Anterior cingulate cortex (tissue), 58 donors: ENCODE measurements at places on chromosomes 2 and 18.

GRCh38 chr2:127193164-127193966 lies 26.7 kb downstream of the CYP27C1 start:
- no peak for DNase-seq

DNA sequence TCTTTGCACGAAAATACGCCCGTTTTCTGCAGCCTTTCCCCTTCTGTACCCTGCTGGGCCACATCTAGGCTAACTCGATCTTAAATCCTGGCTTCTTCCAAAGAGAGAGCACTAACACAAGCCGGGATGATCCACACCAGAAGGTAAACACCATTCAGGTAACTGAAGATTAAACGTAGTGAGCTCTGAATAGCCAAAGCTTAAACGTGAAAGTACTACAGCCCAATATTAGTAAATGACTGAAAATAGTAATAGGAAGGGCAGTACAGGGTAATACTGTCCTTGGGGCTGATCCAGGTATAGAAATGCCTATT lies 422 bp upstream of the MRPL53 start:
- DNase-seq, result no peak

DNA sequence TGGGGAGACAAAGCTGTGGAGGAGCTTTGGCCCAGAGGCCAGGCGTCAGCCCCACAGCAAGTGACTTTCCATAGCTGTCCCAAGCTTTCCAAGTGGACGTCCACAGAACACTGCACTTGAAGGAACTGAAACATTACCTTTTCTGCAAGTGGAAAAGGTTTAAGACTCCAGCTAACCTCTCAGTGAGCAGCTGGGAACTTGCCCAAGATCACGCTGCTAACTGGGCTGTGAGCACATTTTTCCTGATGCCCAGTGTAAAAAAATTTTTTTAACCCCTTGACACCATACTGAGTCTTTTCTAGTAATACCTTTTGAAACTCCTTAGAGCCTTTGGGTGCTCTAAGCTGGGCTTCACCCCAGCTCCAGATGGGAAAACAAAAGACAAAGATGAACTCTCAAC lies 256.7 kb downstream of the HAUS1 start:
- no peak for DNase-seq

DNA sequence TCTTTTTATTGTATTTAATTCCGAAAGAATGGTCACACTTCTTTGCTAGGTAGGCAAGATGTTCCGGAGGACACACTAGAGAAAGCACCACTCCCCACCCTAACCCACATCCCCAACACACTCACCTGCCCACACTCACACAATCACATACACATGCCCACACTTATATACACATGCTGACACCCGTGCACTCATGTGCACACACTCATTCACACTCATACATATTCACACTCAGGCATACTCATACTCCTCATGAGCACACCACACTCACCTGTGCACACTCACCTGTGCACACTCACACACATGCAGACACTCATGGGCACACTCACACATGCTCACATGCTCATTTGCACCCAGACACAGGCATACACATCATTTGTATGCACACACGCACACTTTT lies 21.4 kb downstream of the DIPK1C start:
- no peak for DNase-seq

- no peak for DNase-seq
These were observed 51.9 kb downstream of the ESCO1 start for GRCh38 chr18:21548647-21549046.

DNA sequence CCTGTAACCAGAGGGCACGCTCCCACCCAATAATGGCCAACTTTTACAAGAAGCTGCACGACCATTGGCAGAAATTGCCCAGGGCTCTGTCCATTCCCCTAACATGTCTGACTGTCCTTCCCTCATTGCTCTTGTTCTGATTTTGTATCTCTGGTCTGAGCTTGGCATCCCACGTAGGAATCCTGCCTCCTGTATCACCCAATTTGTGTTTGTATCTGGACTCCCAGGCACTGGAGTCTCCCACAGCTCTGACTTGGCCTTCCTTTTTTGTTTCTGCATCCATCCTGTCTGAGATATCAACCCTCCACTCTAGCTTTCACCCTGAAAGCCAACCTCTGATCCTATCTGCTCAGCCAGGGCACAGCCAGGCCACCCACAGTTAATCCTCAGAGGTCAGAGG lies 259.8 kb downstream of the FBXO15 start:
- DNase-seq, result no peak

GRCh38 chr2:217438821-217439220 lies 564.0 kb downstream of the TNS1 start:
- no peak for DNase-seq

DNA sequence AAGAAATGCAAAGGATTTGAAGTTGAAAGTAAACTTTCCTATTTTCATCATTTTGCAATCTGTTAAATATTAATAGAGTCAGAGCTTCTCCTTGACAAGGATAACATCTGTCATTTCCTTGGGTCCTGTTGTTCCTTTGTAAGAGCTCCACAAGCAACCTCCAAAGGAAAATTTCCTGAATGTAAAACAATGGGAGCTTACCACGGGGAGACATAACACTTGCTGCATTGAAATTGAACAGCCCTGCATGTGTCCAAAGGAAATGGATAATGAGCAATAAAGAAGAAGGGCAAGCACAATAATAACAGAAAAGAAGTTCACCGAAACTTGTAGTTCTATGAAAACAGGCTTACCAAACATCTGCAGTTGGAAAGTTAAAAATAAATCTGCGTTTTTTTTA lies 42.0 kb upstream of the SCG2 start:
- no peak for DNase-seq

DNA sequence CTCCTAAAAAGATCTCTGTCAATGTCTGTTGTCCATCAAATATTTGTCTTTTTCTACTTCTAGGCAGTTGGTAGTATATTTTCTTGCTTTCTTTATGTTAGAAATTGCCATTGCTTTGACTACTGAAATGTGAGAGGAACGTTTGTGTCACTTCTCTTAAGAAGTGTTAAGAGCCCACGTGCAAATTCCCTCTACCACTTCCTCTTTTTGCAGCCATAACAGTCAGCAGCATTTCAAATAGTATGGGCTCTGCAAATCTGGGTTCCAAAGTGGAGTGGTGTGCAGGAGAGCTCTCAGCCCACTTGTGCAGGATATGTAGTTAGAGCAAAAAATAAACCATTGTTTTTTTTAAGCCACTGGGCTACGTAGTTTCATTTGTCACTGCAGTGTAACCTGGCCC lies 314.0 kb downstream of the MEIS1 start:
- no peak for DNase-seq

DNA sequence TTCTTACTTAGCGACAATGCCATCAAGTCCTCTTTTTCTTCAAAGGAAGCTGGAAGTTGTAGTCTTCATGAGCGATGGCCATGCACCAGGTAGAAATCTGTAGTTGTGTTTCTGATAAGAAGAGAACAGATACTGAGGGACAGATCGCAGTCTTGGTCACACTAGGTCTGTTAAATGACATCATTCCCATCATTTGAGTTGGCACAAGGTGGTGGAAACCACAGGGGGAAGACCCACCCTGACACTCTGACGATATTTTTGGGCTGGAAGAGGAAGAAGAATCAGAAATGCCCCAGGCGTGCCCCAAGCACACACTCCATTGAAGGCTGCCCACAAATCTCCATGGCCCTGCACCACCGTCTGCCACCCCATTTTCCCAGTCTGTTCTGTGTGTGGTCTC lies 89.0 kb upstream of the BOD1L2 start:
- no peak for DNase-seq

GRCh38 chr2:181300600-181301291 lies 156.4 kb upstream of the ITGA4 start:
- DNase-seq, result no peak

DNA sequence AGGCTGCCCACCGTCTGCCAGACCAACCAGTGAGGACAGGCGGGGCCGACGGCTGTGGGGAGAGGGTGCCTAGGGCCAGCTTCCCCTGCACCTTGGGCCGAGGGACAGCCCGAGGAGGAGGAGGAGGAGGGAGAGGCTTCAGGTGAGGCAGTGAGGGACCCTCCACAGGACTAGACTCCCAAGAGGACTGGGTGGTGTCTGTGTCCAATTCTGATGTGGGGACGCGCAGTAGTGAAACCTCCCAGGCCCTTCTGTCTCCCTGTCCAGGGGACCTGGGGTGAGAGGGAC lies 19.8 kb upstream of the ASB1 start:
- DNase-seq, result no peak

GRCh38 chr2:217491271-217491670 lies 511.5 kb downstream of the TNS1 start:
- no peak for DNase-seq

GRCh38 chr2:85731606-85732005 lies 22.2 kb upstream of the ATOH8 start:
- no peak for DNase-seq

GRCh38 chr18:2654928-2655177 lies 673 bp upstream of the SMCHD1 start:
- no peak for DNase-seq

- DNase-seq, result no peak
These were observed 32.3 kb upstream of the VWC2L start for GRCh38 chr2:214378455-214379103.

DNA sequence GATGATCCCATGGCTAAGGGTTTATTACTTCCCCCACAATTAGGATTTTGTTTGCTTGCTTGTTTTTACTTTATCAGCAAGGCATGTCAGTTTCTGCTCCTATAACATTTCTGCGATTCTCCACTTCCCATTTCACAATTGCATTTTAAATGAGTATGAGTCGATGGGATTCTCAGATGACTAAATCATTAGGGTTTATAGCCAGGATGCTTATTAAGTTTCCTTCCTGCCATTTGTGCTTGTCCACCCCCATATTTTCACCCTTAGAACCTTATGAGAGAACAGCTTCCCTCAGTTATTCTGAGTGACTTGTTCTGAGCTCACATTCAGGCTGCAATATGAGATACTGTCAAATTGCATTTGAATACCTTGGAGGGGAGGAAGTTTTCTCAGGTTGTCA lies 37.9 kb upstream of the C1GALT1C1L start:
- no peak for DNase-seq

- no peak for DNase-seq
These were observed 98.6 kb downstream of the NOL10 start for GRCh38 chr2:10591207-10591606.

DNA sequence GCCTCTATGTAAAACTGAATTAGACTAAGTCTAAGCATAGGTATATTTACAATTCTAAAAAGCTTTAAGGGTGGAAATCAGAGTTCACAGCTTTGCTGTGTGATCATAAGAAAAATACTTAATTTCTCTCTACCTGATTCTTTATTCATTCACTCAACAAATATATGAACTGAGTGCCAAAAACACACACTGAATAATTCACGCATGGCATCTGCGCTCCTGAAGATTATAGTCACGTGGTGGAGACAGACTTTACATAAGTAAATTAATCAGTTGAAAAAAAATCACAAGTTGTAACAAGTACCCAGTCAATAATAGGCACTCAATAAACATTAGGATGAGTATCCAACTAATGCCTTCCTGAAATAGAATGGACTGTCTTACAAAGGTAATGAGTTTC lies 351.6 kb downstream of the METTL4 start:
- DNase-seq, result no peak

DNA sequence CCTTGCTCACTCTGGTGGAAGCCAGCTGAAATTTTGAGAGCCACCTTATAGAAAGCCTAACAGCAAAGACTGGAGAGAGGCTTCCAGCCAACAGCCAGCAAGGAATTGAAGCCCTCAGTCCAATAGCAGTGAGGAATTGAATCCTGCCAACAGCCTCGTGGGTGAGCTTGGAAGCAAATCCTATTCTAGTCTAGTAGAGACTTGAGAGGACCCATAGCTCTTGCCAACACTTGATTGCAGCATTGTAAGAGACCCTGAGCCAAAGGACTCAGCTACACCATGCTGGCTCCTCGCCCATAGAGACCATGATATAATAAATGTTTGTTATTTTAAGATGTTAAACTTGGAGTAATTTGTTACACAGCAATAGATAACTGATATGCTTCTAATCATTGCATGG lies 403.0 kb upstream of the TNP1 start:
- DNase-seq, result no peak

DNA sequence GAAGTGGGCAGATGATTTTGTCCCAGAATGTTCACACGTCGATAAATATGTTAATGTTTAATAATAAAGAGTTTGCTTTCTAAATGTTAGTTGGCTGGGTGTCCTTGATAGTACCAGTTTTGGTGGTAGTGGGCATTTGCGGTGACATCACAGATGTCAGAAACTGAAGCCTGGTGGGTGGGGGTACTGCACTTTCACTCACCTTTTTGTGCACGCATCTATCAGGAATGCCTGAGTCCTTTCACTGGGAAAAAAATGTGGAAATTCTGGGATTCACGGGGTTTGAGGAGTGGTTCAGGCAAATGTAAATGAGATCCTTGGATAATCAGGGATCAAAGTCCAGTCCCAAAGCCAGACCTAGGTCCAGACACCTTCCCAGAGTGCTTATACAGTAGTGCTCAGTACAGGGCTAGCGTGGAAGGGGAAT lies 3.2 kb downstream of the EPAS1 start:
- no peak for DNase-seq

GRCh38 chr2:125837611-125838010 lies 818.3 kb upstream of the GYPC start:
- DNase-seq, result no peak

DNA sequence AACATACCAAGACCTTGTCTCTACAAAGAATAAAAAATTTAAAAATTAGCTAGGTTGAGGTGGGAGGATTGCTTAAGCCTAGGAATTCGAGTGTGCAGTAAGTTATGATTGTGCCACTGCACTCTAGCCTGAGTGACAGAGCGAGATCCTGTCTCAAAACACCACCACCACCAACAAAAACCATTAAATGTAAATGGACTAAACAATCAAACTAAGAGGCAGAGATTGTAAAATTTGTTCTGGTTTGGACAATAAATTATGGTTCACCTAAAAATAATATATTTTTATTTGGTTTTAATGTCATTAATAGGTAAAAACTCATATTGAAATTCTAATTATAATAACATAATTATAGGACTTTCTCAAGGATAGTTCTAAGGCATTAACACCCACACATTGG lies 9.9 kb upstream of the ATIC start:
- no peak for DNase-seq

- DNase-seq, result no peak
These were observed 212.1 kb upstream of the COPS8 start for GRCh38 chr2:236873636-236874035.

GRCh38 chr18:61950371-61950770 lies 57.6 kb upstream of the RNF152 start:
- no peak for DNase-seq

GRCh38 chr2:137952586-137953129 lies 11.6 kb upstream of the HNMT start:
- no peak for DNase-seq
